ENCODE measurements at places on chromosomes 2 and 18. TPM values are rescaled to one million over a fixed set of nuclear protein-coding genes. Genes with fewer than 3 reads are reported as not detected.

GRCh38 chr2:1540481-1540880, 127.2 kb downstream of the TPO start:
- no peak for DNase-seq

- no peak for DNase-seq
Measured at GRCh38 chr2:19973466-19973865, 16.4 kb downstream of the WDR35 start.

DNA sequence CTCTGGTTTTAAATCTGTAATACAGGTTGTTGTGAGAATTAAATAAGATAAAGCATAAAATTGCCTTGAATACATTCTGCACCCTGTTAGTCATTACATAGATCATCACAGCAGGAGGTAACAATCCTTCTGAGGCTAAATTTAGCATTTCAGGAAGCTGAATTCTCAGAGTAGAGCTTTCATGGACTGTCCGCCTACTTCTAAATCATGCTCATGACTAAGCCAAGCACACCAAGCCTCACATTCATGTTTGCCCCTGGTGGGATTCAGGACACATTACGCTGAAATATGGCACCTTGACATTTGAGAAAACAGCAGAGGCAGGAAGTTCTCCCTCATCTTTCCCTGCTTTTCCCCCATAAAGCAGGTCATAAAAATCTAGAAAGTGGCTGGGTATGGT, 16.6 kb upstream of the PIK3C3 start:
- DNase-seq, result no peak

GREB1L gene
- total RNA-seq, result not detected

GRCh38 chr18:59715445-59715844, 18.2 kb upstream of the CCBE1 start:
- no peak for DNase-seq

- peak; percentile 43 for DNase-seq
Measured at GRCh38 chr2:215269397-215270117, 42.3 kb upstream of the ATIC start.

ODC1 gene
- 84.6 TPM for total RNA-seq

GRCh38 chr2:14866736-14867352, 234.3 kb downstream of the LRATD1 start:
- no peak for DNase-seq

DNA sequence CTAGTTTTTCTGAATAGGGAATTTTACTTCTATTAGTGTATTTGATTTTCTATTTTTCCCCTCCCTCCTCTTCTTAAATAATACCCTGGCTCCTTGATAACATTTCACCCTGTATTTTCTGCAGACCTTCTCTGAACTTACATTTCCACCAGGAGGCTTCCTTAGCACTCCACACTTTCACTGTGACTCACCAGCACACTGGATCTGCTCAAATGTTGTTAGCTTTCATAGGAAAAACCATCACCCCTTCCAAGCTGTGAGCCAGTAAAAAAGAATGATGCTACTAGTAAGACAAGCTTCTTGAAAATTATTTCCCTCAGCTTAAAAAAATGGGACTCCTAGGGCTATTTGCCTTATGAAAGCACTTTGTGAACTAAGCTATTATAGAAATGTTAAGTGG, 16.1 kb downstream of the SUPT7L start:
- no peak for DNase-seq

RIT2 gene
- not detected for total RNA-seq

DNA sequence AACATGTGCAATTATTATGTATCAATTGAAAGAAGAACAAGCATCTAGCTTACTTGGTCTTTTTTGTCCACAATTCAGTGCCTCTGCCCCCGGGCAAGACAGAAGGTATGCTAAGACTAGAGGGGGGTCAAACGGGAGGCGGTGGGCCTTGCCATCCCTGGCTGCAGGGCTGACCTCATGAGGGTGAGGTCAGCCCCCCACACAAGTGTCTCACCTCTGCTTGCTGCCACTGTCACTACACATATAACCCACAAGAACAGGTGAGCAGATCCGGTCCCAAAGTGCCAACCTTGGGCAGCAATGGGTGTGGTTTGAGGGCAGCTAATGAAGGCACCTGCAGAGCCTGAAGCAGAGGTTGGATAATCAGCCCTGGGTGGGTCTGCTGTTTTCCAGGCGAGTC, 71.5 kb downstream of the EDAR start:
- DNase-seq, result no peak

DNA sequence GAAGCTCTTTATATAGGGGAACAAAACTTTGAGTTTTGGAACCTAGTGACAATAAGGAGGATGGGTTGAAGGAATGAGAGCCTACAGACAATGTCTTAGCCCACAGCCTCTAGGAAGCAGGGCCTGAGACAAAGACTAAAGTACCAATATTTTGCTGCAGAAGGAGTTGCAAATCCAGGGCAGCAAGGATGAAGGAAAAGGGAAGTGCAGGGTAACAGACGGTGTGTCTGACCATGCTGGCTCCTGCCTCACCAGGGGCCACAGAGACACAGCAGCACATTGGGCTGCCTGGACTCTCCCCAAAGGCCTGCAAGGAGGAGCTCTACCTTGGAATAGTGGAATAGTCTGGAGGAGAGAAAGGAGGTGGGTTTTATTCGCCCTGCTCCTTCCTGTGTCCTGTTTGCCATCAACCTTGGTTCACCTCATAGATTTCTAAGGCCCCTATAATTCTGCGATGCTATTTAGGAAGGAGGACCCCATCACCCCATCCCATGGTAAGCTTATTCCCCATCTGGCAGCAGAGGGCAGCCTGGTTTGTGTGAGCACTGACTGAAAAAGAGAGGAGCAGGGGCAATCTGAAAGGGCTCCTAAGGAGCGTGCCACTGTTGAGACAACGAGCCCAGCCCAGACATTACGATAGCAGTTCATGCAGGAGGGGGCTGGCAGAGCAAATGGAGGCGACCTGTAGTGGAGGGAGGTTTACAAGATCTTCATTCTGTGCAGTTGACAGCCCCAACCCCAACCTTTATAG, 143.4 kb downstream of the MGAT5 start:
- DNase-seq, result no peak

KLHL41 gene
- total RNA-seq, result not detected

RAB27B gene
- total RNA-seq, result 0.21 TPM

CDH2 gene
- total RNA-seq, result 0.05 TPM

- DNase-seq, result no peak
Measured at GRCh38 chr2:238784671-238785527, 63.0 kb upstream of the TWIST2 start.
